ENCODE measurements at places on chromosomes 11 and 22.

DNA sequence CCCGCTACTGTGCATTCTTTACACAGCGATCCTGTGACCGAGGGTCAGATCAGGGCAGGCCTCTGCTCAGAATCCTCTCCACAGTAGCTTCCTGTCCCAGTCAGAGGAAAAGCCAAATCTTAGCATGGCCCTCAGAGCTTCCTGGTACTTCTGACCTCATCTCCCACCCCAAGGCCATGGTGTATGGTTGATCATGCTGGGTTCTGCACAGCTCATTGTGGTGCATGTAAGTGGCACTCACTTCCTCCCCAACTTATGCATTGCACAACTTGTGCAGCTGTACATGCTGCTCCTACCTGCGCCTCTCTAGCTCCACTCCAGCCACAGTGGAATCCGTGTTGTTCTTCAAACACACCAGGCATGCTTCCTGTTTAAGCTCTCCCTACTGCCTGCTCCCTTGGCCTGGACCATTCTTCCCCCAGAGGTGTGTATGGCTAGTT, 20.3 kb downstream of the BMAL1 start:
- DNase-seq: no peak

DNA sequence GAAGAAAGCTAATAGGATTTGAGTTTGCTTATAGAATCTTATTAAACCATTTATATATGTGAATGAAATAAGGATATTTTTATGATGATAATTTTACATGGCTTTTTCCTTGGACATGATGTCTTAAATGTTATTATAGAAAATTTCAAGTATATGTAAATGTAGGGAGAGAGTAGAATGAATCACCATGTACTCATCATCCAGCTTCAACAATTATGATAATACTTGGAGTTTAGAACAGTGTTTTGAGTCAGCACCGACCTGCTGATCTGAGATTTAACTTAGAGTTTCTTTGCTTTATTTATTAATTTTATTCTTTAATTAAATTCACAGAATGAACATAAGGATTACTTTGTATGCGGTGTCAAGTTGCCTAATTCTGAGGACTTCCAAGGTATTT, 193.5 kb downstream of the UVRAG start:
- no peak for DNase-seq

DNA sequence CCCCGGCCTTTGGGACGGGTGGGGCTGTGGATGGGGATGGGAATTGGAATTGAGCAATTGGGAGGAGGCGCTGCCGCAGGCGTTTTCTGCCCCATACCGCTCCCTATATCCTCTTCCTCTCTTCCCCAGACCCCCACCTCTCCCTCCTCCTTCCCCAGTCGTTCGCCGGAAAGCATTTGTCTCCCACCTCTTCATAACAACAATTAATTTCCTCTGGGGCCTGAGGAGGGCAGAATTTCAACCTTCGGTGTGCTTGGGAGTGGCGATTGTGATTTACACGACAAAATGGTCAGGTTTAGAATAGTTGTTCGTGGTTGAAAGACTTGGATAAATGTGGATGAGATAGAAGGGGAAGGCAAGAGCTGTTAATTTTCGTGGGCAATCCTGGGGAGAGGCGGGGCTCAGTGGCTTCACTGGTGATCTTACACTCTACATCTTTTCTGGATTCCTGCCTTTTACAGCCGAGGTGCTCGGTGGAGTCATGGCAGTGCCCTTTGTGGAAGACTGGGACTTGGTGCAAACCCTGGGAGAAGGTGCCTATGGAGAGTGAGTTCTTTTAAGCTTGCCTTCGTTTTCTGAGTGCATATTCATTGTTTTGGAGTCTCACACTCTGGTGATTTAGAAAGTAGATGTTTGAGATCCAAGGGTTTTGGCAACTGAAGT, 1.5 kb downstream of the CHEK1 start:
- DNase-seq: peak; percentile 11

GRCh38 chr11:125457814-125458343, 38.2 kb downstream of the FEZ1 start:
- DNase-seq: peak; percentile 95

GRCh38 chr22:17980638-17981051, 43.7 kb downstream of the MICAL3 start:
- DNase-seq: no peak

GRCh38 chr11:66326261-66327111, 9.6 kb upstream of the CD248 start:
- DNase-seq: no peak

DNA sequence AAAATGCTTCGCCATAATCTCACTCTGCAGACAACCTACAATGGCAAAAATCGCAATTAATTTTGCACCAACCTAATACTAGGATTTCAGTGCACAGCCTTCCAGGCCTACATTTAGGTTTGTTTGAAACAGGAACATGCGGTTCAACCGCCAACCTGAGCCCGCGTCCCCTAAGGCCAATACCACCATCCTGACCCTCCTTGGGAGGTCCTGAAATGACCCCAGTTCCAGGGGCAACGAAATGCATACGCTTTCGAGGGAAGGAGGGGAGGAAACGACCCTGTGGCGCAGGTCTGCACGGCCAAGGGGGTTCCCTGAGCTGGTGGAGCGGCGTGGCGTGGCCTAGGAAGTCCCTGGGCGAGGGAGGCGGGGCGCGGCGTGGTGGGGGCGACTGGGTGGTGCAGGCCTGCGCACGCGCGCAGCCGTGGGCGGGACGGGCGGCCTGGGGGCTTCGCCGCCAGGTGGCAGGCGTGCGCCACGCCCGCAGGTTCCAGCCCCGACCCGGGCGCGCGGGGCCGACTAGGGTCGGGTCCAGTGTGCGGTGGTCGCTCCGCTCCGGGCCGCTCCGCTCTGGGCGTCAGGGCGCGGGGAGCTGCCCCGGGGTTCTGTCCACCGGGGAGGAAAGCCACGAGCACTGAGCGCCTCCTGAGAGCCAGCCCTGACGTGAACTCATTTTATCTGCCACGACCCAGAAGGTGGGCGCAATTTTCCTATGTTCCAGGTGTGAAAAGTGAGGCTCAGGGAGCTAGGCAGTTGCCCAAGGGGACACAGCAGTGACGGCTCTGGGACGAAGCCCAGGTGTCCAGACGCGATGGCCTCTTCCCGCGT, 94.1 kb downstream of the SWAP70 start:
- peak; percentile 76 for DNase-seq

DNA sequence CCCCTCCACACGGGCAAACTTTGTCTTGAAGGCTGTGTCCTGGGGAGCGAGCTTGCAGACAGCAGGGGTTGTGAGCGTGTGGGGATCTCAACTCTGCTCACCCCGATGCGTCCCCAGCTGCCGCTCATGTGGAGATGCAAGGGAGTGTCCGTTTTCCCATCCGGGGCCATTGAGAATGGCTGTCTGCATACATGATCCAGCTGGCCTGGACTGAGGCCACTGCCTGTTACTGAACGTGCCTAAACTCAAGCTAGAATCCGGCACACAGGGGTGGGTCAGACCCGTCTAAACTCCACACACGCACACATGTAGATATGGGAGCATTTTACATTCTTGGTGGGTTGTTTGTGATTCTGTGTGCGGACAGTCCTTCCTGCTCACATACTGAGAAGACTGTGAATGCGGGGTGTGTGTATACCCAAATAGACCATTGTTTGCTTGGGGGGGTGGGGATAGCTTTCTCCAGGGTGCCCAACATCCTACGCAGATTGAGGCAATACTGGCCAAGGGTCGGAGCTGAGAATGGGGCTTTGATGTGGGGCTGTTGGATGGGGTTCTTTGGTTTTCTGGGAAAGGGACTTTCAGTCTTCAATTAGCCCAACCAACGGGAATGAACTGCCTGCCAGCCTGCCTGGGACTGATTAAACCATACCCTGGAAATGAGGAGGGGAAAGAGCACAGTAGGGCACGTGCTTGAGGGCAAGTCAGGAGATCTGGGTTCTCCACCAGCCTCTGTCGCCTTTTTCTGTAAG, 60.4 kb downstream of the ST3GAL4 start:
- peak; percentile 81 for DNase-seq

DNA sequence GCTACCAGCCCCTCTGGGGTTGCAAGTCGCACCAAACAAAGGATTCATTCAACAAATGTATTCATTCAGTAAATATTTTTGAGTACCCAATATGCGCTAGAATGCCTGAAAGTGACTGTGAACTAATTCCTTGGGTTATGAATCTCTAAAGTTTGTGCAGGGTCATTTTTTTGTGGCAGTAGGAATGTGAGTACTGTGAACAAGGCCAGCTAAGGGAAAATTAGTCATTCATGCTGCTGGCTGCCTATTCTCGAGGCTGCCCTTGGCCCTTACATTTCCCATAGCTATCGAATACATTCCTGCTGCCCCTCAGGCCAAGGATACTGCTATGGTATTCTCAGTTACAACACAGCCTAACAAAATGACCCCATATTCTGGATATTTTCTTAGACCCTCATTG, 141.6 kb downstream of the TRPC6 start:
- no peak for DNase-seq

DNA sequence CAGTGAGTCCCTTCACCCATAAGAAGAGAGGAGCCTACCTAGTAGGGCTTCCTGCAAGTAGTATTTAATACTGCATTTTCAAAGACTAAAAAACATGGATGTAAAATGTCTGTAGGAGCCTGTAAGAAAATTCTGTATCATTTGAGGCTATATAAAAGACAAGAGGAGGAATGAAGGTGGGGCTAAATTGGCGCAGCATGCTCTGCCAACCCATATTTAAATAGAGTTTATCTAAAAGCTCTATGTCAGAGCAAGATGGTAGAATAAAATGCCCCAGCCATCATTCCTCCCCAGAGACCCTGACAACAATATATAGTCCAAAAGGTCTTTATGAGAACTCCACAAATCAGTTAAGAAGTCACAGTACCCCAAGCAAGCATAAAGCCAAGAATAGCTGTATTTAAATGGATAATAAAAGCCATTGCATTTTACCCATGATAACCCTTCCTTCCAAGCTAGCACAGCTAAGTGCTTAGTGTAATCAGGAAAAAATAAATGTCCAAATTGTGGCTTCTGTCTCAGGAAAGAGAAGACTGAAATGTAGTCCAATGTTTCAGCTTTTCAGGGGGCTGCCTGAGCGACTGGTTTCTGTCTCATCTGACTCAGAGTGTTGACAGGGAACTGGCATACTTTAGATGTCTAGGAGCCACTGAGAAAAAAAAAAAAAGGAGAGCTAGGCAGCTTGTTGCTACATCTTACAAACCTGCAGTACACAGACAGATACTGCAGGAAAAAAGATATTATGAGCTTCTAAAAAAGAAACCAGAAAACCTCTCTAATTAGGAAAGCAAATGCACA, 258.6 kb downstream of the METTL15 start:
- no peak for DNase-seq

DNA sequence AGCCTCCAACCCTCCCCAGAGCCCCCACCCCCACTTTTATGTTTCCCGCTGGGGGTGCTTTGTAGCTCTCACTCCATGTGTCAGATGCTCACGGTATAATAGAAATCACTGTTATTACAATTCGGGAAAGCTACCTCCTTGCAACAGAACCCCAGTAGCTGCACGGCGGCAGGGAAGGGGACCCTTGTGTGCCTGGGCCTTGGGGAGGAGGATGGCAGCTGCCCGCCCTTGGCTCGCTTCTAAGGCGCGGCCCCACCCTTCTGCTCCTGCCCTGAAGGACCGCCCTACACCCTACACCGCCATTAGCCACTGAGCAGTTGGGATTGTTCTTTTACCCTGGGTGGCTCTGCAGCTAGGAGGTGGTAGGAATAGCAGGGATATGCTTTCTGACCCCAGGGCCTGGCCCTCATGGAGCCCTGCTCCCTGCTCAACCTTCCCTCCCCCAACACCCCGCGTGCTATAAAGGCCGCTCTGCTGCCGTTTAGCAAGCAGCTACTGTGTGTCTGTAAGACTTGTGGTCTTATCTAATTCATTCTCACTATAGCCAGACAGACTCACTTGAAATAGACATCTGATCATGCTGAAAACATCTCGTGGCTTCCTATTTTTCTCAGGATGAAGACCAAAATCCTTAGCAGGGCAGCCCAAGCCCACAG, 219.7 kb downstream of the CEP164 start:
- no peak for DNase-seq

- no peak for DNase-seq
Observed at GRCh38 chr11:95346265-95346664, 115.3 kb upstream of the SESN3 start.

- DNase-seq: no peak
Observed at GRCh38 chr11:70473186-70473872, 75.0 kb downstream of the CTTN start.

- DNase-seq: no peak
Observed at GRCh38 chr22:36374603-36375024, 13.2 kb downstream of the MYH9 start.

DNA sequence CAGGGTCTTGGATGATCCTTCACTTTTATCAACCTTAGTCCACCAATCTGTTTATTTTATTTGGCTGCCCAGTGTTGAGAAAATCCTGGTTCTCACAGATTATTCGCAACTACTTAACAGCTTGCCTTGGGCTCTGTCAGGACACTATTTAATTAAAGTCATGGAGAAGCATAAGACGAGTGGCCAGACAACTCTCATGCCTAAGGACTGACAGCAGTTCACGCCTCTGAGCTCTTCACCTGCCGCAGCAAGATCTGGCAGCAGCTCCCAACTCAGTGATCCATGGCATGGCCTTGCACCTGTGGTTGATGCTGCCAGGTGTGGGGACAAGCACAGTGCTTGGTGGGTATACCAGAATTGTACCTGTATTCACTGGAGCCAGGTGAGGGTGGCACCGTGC, 37.8 kb downstream of the HIRA start:
- no peak for DNase-seq

- no peak for DNase-seq
Observed at GRCh38 chr11:132234878-132235277, 864.5 kb downstream of the NTM start.

GRCh38 chr11:8403310-8403709, 139.6 kb upstream of the LMO1 start:
- DNase-seq: no peak

GRCh38 chr11:105162506-105162905, 22.9 kb upstream of the CARD18 start:
- DNase-seq: no peak

DNA sequence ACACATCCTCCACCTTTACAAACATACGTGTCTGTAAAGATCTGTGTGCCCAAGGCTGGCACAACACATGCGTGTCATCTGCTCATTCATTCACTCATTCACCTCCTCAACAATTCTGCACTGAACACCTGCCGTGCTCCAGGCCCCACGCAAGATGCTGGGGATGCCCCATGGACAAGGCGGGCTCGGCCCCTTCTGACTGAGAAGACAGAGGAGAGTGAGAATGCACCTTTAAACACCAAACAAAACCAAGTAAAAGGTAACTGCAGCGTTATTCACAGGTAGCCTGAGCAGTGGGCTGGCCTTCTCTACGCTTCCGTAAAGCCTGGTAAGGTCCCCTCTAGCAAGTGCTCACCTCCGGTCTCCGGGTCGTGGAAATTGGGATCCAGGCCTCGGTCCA, 142.8 kb downstream of the SHANK2 start:
- no peak for DNase-seq
